ENCODE measurements at places on chromosomes 12 and 14.

- DNase-seq: no peak
Measured at GRCh38 chr12:19614601-19615383, 175.5 kb downstream of the AEBP2 start.

GRCh38 chr12:132493482-132494178 lies 3.7 kb downstream of the FBRSL1 start:
- DNase-seq: no peak

DNA sequence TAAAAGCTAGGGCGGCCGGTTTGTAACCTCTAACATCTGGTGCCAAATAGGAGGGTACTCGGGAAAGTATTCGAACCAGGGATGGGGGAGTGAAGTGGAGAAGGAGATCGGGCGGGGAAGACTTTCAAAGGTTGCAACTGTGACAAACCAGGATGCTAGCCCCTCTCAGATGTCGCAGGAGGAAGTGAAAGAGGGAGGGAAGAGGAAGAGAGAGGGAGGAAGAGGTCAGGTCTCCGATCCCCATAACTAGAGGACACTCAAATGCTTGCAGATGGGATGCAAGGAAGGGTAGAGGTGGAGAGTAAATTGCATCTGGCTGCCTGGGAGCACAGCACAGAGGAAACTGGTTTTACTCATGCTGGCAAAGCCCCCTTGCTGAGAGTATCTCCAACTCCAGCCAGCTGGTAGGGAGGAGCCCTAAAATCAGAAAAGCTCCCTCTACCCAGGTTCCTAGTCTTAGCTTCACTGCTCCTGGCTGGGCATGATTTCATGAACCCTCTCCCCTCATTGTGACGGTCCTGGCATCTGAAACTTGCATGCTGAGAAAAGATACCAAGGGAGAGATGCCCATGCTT lies 696.7 kb upstream of the TBX3 start:
- DNase-seq: no peak

DNA sequence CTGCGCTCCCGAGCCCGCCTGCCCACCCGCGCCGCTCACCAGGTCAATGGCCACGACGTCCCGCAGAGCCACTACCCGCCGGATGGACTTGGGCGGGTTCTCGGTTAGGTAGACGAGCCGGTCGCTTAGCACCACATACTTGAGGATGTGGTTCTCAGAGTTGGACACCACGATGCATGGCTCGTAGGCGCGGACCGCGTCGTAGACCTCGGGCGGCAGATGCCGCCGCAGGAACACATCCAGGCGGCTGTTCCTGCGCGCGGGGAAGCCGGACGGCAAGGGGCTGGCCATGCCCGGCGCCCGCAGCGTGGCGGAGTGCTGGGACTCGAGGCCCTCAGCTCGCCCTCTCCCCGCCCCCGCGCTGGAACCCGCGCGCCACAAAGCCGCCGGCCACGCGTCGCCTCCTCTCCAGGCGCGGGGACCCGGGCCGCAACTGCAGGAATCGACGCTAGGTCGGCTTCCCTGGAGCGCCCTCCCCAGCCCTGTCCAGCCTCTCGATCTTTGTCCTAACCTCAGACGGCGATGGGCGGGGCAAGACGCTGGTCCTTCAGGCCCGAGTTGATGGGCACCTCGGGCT lies at the start of gene C12orf56:
Gene C12orf56 (minus strand): TSS at position 484 of the 577 bp plus-strand sequence. CDS start 193 bp downstream, at position 291.
- DNase-seq: no peak

DNA sequence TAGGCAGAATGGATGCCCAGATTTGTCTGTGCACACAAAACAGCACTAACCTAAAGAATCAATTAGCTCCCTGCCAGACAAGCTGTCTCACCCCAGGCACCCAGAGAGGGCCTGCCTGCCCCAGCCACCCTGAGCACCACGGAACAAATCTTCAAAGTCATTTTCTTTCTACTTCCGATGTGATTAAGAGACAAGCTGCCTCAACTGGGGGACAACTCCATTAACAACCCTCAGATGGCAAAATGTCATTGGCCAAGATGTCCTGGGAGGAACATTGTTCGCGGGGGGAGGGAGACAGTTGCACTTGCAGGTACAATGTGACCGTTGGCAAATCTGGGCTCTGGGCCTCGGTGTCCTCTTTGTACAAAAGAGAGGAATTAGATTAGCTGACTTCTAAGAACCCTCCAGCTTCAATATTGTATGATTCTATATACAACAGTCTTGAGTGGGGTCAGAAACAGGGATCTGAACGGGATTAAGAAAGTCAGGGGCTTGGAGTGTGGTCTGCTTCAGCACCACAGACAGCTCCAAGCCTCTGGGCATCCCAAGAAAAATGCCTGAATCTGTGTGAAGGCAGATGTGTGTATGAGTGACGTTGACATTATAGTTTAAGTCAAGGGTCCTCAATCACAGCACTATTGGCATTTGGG lies 42.8 kb upstream of the CMKLR1 start:
- no peak for DNase-seq

DNA sequence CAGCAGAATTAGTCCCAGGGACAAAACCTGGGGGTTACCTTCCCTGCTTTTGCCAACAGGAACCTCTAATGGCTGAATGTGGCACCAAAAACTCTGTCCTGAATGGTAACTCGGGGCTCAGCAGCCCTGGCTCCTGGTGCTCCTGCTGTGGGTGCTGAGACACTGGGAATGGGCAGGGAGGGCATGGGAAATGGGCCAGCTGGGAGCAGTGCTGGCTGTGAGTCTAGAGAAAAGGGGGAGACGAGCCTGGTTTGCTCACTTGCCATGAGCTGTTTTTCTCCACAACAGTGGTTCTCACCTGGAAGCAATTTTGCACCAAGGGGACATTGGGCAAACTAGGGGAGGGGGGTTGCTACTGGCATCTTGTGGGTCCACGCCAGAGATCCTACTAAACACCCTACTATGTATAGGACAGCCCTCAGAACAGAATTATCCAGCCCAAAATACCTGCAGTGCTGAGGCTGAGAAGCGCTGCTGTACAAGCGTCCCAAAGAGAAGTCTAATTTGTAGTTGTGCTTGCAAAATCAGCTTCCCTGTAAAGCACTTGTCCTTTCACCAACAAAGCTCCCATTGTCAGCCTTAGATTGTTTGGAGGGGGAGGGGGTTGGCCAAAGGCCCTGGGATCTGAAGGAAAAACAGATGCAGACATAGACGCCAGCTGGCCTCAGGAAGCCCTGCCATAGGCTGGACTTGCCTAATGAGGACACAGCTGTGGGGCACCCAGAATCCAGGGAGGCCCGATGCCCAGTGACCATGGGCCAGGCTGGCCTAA lies 3.6 kb downstream of the LRRC74A start:
- DNase-seq: no peak

DNA sequence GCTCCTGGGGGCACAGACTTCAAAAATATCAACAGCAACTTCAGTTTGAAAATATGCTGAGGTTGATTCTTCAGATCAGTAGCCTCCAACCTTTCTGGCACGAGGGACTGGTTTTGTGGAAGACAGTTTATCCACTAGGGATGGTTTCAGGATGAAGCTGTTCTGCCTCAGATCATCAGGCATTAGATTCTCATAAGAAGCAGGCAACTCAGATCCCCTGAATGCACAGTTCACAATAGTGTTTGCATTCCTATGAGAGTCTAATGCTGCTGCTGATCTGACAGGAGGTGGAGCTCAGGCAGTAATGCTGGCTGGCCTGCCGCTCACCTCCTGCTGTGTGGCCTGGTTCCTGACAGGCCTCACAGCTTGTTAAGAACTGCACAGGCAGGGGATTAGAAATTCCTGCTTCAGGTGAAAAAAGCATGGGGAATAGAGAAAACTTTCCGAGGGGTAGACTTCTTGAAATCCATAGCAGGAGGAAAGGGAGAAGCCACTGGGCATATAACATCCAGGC lies 12.8 kb downstream of the EPYC start:
- no peak for DNase-seq

- peak; percentile 49 for DNase-seq
Measured at GRCh38 chr12:52203079-52203921, 11.5 kb upstream of the KRT80 start.

GRCh38 chr12:100345020-100345767 lies 11.7 kb upstream of the SLC17A8 start:
- no peak for DNase-seq

DNA sequence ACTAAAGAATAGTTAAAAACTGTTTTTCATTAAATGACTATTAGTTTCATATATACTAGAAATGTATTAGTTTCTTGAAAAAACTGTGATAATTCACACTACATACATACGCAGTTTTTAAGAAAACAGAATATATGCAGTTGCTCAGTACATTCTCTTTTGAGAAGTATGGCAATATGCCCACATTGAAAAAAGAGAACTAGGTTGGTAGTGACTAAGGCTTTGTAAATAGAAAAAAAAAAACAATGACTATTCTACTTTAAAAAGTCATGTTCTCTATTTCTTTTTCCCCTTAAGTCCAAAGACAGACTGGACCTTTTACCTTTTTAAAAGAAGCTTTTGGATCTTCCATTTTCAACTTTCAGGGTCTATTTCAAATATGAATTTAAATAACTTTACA lies 25.0 kb downstream of the SNX6 start:
- no peak for DNase-seq

DNA sequence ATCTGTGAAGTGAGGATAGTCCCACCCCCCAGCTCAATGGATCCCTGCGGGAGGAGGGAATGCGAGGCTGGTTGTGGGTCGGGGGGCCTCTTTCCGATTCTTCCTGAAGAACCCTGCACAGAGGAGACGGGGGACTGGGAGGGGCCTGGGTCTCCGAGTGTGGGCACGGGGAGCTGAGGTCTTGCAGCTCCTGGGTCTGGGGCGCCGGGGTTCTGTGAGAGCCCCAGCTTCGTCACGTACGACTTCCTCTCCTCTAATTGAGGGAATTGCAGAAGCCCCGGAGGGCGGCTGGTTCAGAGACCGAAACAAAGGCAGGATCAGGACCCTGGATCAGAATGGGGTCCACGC lies 66.6 kb downstream of the DIO3 start:
- no peak for DNase-seq

DNA sequence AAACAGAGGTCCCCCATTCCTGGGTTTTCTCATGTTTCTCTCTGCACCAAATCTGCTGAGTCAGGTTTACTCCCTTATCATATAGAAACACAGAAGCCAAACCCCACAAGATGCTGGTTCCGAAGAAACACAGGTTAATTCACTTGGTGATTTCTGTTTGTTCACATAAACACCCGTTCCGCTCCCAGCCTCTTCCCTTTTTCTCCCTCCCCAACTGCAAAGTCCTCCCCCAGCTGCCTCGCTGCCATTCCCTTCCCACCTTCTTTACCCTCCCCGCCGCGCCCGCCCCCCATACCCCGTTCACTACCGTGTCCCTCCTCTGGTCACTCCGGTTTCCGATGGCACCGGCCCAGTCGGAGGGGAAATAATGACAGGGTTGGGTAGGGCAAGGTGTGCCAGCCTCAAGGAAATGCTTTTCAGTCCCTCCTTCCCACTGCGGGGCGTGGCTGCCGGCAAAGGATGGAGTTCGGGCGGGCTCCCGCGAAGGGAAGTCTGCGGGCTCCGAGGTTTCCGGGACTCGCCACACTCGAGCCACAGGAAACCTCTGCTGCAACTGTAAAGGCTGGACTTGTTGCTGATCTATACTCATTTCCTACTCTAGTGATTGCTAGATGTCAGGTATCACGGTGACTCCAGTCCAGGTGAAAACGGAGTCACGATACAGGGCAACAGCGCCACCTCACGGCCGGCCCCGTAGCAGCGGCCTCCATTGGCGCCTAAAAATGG lies at the start of gene STYK1:
Gene STYK1 (minus strand): TSS at position 394 of the 726 bp plus-strand sequence. CDS start 39,434 bp downstream, outside the sequence.
- DNase-seq: peak; percentile 22

GRCh38 chr12:124720681-124721500 lies 142.8 kb downstream of the SCARB1 start:
- DNase-seq: no peak

- DNase-seq: no peak
Measured at GRCh38 chr12:109533487-109533740, 39.9 kb downstream of the MMAB start.

- no peak for DNase-seq
Measured at GRCh38 chr14:28952666-28953065, 186.1 kb downstream of the FOXG1 start.

DNA sequence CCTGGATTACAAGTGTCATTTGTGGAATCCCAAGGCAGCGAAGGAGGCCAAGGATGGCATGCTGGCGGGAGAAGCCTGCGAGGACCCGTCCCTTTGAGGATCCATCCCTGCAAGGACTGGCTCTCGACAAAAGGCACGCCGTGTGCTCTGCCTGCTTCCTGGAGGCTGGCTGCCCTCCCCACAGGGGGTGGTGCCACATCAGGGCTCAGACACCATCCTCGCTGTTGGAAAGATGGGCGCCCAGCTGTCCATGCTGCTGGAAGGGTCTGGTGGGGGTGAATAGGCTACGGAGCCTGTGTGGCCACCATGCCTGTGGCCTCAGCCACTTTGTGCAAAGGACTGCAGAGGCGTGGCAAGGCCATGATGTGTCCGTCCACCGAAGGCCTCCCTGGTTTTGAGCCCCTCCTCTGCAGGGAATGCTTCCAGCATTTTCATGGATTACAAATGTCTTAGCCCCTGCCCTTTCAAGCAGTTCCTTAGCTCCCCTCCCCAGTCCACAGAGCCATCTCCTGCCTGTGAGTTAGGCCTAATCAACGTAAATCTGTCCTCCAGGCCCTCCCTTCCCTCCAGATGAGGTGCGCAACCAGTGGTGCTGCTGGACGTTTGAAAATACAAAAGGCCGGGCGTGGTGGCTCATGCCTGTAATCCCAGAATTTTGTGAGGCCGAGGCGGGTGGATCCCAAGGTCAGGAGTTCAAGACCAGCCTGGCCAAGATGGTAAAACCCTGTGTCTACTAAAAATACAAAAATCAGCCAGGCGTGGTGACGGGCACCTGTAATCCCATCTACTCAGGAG lies 22.1 kb downstream of the ZBTB42 start:
- no peak for DNase-seq

DNA sequence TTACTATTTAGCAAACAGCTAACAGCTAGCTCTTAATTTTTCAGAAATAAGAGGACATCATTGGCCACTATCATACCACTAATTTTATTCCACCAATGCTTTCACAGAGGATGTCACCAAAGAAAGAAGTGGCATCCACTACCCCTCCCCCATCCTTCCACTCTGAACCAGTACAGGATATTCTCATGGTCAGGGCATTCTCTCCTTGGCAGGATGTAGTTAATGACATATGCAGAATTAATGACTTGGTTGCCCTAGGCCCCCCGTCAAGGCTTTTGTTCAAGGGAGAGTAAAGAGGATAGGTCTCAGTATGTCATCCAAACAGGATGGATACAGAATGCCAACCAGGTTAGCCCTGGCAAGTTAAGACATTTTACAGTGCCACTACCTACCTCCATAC lies 18.9 kb upstream of the NUP107 start:
- no peak for DNase-seq

DNA sequence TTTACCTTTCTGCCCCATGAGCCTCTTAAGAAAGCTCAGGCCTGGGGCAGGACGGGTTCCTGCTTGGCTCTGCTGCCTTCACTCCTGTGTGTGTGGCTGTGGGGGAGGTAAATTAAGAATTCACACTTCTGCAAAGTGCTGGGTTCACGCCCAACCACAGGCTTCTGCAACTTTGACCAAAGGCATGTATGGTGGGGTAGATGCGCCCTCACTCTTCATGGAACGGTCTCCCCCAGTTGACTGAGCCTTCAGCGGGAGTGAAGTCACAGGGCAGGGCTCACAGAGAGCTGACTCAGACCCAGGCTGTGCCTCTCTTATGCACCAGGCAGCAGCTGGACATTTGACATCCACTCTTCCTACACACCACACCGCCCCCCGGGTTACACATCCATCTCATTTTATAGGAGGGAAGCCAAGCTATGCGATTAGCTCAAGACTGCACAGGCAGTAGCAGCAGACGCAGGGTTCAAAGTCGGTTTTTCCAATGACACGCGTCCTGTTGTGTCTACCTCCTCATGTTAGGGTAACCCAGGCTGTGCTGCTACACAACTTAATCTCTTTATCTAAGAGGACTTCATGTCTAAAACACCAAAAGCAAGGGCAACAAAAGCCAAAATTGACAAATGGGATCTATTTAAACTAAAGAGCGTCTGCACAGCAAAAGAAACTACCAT lies 15.4 kb upstream of the BCL11B start:
- no peak for DNase-seq
